SW480 (cell line): ENCODE measurements at places on chromosomes 11 and 22.

DNA sequence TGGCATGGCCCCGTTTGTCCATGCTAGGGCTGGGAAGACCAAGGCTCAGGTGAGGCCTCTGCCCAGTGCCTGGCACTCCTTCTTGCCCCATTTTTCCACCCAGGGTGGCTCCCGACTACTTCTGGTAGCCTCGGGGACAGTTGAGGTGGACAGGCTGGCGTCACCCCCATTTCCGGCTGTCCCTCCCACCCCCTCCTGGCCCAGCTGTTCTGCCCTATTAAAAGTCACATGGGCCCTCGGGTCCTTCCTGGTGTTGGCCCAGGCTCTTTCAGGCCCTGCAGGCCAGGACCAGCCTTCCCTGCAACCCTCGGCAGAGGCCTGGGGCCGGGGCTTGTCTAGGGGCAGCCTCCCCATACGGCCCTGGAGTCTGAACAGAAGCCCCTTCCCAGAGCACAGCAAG lies 9.5 kb downstream of the CD81 start:
- DNase-seq, result no peak

DNA sequence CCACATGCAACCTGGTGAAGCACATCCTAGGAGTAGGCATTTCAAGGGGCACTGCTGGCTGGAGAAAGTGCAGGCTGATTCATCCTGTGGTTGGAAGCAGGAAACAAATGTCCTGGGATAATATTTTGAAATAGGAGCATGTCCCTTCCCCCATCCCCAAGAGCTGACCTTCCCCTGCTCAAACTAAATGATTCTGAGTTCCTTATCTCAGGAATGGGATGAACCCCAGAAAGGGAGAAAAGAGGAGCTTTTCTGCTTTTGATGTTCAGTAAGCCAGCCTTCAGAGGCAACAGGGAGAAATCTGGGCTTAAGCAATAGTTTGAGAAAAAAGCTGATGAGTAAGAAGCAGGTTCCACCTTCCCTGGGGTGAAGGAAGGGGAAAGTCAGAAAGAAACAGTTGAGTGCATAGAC lies 19.5 kb upstream of the SPON1 start:
- peak; percentile 38 for DNase-seq

DNA sequence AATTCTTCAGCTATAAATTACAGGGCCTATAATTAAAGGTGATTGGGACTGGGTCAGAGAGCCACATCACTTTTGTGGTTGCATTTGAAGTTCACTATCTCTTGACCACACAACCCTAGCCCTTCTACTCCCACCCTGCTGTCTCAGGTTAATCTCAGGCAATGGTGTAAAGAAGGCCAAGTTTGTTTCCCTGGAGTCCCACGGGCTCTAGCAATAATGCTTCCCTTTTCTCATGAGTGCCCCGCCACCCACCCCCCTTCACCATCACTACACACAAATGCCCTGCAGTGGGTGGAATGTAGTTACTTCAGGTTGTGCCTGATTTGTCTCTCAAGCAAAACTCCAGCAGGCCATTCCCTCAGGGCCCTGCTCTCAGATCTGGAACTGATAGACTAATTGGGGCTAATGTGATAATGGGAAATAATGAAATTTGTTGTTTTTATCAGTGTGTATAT lies 1.8 kb upstream of the EHF start:
- no peak for DNase-seq

GRCh38 chr11:128484172-128484571 lies 103.2 kb downstream of the ETS1 start:
- DNase-seq, result no peak

DNA sequence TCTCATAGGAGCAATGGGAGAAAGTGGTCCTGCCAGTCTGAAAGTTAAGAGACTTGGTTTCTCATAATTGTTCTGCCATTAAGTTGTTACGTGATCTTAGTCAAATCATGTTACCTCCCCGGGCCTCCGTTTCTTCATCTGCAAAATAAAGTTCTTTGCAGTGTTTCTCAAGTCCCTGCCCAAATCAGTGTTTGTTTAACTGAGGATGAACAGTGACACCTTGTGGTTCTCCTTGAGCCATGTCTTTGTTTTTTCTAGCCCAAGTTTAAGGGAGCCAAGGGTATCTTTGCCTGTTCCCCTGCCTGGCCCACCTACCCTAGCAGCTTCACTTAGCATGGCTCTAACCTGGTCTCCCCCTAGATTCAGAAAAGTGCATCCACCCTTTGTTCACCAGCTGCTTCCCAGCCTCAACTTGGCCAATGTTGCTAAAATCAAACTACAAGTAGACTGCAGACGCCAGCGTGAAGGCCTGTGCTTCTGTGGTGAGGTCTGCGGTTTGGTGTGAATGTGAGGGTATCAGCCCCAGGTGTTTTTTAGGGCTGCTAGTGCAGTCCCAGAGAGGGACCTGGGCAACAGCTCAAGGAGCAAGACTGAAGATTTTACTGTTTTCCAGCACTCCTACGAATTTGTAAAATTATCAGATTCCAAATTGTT lies 35.5 kb downstream of the FZD4 start:
- peak; percentile 63 for DNase-seq

- DNase-seq, result no peak
Observed at GRCh38 chr11:101348786-101349185, 219.2 kb upstream of the PGR start.

- DNase-seq, result no peak
Observed at GRCh38 chr11:130449310-130449990, 1.0 kb downstream of the ADAMTS15 start.

- DNase-seq, result peak; percentile 68
Observed at GRCh38 chr11:86719781-86720463, 47.5 kb upstream of the ME3 start.

- DNase-seq, result no peak
Observed at GRCh38 chr11:932435-932834, 6.8 kb downstream of the AP2A2 start.

DNA sequence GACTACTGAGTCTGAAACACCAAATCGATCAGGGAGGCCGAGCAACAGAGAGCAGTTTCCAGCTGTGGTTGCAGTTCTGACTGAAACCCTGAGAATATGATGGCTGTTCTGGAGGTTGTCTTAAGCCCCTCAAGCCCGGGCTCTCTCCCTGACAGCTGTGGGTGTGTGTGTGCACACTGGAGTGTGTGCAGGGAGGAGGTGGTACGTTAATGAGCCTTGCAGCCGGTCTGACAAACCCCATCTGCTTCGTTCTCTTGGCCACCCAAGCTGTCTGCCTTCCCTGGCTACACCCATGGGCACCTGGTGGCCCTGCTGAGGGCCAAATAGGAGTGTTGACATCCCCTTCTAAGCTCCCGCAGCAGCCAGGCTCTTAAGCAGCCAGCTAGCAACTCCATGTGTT lies 189.8 kb downstream of the KIRREL3 start:
- no peak for DNase-seq

DNA sequence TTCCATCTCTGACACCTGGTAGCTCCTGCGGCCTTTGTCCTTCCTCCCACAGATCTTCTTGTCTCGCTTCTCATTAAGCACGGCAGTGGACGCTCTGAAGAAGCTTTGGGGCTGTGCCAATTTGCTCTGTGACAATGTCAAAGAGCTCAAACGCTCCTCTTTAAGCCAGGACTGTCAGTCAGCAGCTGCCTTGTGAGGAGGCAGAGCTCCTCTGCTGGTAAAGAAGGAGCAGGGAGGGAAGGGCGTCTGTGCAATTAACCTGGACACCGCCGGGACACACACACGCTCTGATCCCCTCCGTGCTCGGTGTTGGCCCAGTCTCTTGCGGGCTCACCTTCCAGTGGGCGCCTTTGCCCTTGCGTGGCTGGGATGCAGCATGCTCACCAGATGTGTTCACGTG lies 373.9 kb downstream of the BRD1 start:
- no peak for DNase-seq

DNA sequence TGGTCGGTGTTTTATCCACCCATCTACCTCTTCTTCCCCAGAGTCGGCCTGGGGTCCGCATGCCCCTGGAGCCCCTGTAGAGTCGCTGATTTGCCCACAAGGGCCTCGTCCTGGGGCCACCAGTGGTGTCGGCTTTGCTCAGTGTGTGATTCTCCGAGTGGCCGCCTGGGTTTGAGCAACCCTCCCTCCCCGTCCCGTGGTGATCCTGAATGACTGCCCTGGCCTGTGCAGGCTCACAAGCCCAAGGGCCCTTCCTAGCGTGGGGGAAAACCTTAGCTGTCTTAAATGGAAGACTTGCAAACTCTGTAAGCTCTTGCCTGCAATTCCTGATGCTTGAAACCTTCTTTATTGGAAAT lies 128.3 kb downstream of the OSBP2 start:
- no peak for DNase-seq

GRCh38 chr11:16935518-16936302 lies 78.5 kb downstream of the PLEKHA7 start:
- DNase-seq, result peak; percentile 61

DNA sequence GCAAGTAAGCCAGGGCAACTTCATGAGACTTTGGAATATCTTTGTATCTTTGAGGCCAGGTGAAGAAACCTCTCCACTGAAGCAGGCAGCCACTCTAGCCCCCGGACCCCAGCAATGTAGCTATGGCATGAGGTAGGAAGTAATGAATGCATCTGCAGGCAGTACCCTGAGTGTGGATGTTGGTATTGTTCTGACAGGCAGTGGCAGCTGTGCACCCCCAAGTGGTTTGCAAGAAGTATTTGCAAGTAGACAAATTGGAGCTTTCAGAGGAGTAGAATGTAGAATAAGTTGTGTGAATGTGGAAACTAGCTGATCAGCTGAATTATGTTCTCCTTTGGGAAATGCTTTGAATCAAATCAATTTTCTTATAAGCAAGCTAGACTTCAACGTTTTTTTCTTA lies 194.4 kb upstream of the PGR start:
- peak; percentile 6 for DNase-seq

DNA sequence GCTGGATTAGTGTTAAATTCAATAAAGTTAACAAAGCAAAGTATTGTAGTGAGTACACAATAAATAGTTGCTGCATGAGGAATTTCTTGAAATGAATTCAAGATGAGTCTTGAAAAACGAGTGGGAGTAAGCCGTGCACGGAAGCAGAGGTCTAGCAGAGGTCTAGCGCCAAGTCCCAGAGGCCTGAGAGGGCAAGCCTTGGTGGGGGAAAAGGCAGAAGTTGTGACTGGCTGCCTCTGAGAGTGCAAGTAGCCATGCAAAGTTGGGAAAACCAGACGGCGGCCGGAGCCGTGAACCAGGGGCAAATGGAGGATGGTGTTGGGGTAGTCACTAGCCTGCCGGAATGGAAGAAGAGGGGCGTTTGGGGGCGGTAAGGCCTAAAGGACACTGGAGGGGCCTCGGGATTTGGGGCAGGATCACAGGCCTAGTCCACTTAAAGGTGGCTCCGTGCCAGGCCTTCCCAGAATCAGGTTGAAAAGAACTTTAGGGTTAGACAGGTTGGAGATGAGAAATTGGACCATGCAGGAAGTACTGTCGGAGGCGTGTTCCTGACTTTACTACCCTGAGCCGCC lies 379 bp upstream of the SLC3A2 start:
- peak; percentile 73 for DNase-seq

- DNase-seq, result no peak
Observed at GRCh38 chr11:37527545-37527944, 929.5 kb upstream of the RAG2 start.

DNA sequence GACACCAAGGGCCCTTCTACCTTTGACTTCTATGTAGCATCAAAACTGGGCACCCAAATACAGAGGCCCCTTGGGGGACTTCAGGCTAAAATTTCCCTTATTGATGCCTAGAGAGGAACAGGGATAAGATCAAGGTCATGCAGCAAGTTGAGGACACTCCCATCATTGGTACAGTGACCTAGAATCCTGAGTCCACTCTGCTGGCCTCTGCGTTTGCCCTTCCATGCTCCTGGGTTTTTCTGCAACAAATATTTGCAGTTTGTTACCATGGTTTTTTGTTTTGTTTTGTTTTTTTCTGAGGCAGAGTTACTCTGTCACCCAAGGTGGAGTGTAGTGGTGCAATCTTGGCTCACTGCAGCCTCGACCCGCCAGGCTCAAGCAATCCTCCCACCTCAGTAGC lies 64.2 kb downstream of the THAP12 start:
- DNase-seq, result no peak

- DNase-seq, result no peak
Observed at GRCh38 chr22:29330753-29331152, 15.3 kb upstream of the RASL10A start.

DNA sequence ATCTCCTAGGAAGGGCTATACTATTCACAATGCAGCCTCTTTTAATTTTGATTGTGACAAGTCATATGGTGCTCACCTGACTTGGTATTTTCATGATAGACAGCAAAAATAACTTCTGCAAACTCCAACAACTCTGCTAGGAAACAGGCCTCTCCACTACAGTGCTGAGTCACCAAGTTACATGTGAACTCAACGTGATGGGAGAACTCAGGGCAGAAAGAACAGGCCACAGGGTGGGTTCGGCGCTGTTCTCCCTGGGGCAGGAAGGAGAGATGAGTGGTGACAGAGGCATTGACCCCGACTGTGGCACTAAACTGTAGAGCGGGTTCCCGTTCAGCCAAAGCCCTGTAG lies 76.6 kb upstream of the UCP3 start:
- no peak for DNase-seq

GRCh38 chr11:120945042-120945441 lies 78.9 kb upstream of the TBCEL start:
- DNase-seq, result no peak

DNA sequence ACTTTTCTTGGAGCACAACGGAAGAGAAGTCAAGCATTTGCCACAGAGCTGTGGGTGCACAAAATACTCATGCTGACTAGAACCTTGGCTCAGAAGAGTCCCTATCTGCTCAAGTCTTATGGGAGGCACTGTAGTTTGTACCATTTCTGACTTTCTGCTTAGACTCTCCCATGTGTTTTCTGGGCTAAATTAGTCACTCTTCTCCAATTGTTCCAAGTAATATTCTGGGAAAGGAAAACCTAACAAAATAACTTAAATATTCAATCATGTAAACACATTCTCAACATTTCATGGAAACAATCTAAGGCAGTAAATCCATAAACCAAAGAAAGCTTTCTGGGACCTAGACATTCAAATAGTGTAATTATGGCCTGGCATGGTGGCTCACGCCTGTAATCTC lies 220.7 kb downstream of the SWAP70 start:
- DNase-seq, result no peak

DNA sequence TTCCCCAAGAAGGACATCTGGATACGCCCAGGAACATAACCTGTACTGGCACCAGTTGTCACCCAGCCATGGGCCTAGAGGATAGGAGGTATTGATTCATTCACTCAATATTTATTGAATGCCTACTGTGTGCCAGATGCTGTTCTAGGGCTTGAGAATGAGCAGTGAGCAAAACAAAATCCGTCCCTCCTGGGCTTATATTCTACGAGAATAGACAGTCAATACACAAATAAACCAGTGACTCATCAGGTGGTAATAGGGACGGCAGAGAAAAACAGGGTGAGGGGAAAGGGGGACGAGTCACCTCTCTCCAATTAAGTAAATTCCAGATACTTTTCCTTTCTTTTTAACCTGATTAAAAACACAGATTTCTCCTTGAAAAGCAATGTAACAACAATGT lies 103.5 kb downstream of the MICAL2 start:
- DNase-seq, result no peak

GRCh38 chr22:30305519-30305905 lies 16.2 kb upstream of the CASTOR1 start:
- peak; percentile 16 for DNase-seq
